ENCODE measurements at places on chromosomes 2 and 18.
A peak's percentile ranks its signal among the peaks of the same experiment; 100 is the strongest.

DNA sequence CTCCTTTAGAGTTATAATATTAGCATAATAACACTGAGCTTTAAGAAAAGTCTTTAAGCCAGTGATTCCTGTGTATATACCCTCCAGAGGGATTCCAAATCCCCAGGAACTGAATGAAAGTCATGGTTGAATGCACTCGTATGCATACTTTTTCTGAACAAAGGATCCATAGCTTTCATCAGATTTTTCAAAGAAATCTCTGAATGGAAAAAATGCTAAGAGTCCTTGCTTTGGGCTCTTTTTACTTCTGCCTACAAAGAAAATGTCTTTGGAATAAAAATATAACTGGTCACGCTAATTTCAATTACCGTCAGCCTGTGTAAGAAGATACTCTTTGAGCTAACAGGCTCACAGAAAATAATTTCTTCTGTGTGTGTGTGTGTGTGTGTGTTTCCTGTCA lies 939.5 kb downstream of the ERBB4 start:
- no peak for DNase-seq

GRCh38 chr2:23711979-23712755 lies 214.8 kb downstream of the ATAD2B start:
- no peak for DNase-seq

DNA sequence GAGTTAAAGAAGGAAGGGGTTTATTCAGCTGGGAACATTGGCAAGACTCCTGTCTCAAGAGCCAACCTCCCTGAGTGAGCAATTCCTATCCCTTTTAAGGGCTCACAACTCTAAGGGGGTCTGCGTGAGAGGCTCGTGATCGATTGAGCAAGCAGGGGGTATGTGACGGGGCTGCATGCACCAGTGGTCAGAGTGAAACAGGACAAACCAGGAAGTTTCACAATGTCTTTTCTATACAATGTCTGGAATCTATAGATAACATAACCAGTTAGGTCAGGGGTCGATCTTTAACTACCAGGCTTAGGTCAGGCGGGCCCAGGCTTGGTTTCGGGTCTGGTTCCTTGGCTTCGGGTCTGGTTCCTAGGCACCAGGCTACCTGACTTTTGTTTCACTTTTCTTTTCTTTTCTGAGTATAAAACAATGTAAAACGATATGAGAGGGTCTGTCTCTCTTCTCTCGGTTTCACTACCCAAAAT lies 30.1 kb upstream of the LIPG start:
- DNase-seq, result no peak

- DNase-seq, result peak; percentile 54
Measured at GRCh38 chr2:76008001-76008702, 297.4 kb upstream of the GCFC2 start.

GRCh38 chr2:36032046-36032445 lies 323.5 kb upstream of the CRIM1 start:
- DNase-seq, result no peak

DNA sequence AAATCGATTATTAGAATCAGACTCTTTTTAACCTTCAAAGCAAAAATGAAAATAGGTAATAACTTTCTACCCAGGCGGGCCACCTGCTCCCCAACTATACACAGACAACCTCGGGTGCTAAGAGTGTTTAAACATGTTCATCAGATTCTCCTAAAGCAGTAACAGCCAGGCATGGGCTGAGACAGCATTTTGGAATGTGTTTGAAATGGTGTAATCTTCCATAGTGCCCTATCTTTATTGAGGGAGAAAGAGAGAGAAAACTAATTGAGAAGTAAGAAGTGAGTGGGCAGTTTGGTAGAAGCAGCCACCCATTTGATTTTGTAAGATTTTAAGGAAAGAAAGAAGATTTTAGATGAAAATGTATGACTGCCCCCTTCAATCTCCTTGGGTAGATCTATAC lies 196.1 kb upstream of the CTAGE1 start:
- DNase-seq, result no peak

GRCh38 chr2:98882971-98883779 lies 52.9 kb downstream of the CRACDL start:
- no peak for DNase-seq

DNA sequence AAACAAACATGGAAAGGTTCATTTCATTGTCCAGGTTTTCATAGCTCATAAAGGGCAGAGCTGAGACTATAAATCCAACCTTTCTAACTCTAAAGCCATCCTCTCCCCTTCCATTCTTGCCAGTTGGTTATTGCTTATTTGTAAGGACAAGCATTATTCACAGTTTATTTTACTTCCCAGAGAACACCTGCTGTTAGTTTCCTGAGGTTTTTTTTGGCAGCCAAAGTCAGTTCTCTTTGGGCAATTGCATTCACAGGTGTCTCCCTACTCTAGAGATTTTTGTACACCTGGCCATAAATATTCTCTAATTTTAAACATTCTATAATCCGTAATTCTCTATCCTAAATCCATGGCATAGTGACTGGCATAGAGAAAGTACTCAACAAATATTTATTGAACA lies 87.3 kb upstream of the SPHKAP start:
- DNase-seq, result no peak

- DNase-seq, result no peak
Measured at GRCh38 chr2:119293900-119294299, 70.3 kb downstream of the STEAP3 start.

DNA sequence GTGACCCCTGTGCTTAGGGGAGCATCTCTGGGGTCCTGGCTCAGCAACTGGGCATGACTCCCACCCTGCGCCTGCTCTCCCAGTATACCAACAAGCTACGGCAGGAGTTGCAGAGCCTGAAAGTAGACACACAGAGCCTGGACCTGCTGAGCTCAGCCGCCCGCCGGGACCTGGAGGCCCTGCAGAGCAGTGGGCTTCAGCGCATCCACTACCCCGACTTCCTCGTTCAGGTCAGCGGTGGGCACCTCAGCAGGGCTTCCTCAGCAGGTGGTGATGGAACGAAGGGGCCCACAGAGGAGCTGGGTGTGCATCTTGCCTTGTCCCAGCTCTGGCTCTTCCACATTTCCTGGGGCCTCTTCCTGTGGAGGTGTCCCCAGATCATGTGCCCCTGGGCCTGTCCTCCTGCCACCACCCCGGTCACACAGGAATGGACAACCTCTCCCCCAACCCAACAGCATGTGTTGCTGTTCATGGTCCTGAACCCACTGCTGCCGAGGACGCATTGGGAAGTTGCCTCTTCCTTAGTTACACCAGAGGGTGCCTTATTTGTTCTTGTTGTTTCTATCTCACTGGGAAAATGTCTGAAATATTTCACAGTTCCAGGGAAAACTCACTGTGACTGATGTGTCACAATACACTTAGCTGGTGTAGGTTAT lies 10.8 kb downstream of the PROM2 start:
- DNase-seq, result no peak

GRCh38 chr2:25131567-25132298 lies 36.6 kb downstream of the POMC start:
- no peak for DNase-seq

DNA sequence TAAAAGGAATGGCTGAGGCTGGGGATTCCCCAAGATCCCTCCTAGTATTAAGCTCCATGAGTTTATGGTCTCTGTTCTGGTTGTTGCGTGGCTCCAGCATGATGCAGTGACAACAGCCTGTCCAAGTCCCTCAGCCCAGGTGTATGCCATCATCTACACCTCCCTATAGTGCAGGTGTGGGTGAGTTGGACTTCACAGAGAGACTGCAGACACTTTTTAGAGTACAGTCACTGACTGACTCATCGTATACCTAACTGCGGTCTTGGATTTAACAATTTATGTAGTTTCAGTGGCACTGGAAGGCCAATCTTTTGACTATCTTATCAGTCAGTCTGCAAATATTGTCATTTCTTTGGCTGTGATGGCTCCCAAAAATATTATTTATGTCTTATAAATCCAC lies 415.0 kb downstream of the TMX3 start:
- no peak for DNase-seq

- no peak for DNase-seq
Measured at GRCh38 chr18:579238-579637, 942 bp upstream of the CETN1 start.

DNA sequence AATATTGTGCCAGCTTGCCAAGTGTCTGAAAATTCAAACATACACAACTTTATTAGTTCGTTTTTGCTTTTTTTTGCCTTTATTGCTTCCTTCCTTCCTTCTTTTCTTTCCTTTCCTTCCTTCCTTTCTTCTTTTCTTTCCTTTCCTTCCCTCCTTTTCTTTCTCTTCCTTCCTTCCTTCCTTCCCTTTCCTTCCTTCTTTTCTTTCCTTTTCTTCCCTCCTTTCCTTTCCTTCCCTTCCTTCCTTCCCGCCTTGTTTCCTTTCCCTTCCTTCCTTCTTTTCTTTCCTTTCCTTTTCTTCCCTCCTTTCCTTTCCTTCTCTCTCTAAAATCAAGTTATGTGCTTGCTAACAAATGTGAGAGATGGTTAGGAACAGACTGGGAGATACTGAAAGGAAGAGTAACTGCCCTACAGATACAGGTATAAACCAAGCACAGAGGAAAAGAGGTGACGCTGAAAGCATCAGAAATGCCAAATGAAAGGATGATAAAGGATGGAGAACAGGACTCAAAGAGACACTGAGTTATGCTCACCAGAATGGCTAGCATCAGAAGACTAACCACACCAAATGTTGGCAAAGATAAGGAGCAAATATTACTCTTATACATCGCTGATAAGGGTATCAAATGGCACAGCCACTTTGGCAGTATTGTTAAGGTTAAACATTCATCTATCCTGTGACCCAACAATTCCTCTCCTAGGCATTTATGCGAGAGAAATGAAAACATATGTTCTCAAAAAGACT lies 151.6 kb downstream of the MREG start:
- no peak for DNase-seq

Data from NCI-H526 (cell line).